ENCODE measurements at places on chromosomes 16 and 17.

- no peak for DNase-seq
Observed at GRCh38 chr17:55710829-55711496, 11.7 kb downstream of the TMEM100 start.

DNA sequence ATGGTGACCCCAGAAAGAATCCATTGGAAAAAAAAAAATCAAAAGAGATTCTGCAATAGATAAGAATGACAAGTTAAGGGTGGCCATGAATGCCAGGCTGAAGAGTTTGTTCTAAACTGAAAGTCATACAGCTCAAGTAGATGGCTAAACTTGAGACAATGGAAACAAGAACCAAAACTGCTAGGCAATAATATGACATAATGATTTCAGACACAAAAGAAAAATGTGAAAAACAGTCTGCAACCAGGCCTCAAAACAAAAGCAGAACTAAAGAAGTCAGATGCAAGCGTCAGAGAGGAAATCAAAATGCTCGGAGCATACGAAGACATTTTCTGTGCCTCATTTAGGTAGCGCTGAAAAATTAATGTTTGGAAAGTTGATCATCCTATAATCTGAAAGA is 54.4 kb upstream of the YPEL2 start:
- DNase-seq: no peak

- no peak for DNase-seq
Observed at GRCh38 chr17:1486802-1487695, 5.4 kb downstream of the MYO1C start.

- DNase-seq: peak; percentile 75
Observed at GRCh38 chr17:8922451-8922850, 43.1 kb downstream of the PIK3R5 start.
